Stimulated activated CD4-positive, alpha-beta T cell treated with anti-CD3 and anti-CD28 coated beads, Interleukin-15, amount 100 ng/mL, for 24 hours (primary cell): ENCODE measurements at places on chromosomes 3 and 15.

DNA sequence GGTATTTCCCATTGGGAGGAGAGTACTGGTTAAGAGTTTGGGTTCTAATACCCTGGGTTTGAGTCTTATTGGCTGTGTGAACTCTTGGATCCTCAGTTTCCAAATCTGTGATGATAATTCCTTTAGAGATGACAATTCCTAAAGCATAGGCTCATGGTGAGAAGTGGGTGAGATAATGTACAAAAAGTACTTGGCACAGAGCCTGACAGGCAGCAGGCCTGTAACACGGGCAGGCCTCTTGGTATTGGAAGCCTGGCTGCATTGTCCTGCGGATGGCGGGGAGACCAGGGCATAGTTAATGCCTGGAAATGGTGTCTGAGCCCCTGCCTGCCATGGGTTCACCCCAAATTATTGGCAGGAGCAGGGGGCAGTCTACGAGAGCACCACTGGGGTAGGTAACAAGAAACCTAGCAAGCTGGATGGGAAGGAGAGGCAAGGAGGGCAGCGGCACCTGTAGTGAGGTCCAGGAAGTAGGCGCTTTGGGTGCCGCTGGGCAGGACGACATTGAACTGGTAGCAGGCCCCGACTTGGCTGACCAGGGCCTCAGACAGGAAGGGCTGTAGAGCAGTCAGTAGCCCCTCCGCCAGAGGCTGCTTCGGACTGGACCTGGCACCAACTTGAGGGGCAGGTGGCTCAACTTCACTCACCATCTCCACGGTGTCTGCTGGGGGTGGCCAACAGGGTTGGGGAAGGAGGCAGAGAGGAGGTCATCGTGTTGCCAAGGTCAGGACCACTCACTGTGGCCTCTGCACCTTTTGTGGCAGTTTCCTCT, 7.7 kb downstream of the STOML1 start:
- DNase-seq = no peak

GRCh38 chr3:94822298-94822697, 759.4 kb downstream of the NSUN3 start:
- DNase-seq = no peak

- DNase-seq = no peak
Measured at GRCh38 chr3:10518506-10519150, 13.2 kb upstream of the ATP2B2 start.

- DNase-seq = no peak
Measured at GRCh38 chr3:64730681-64731080, 42.9 kb upstream of the ADAMTS9 start.

DNA sequence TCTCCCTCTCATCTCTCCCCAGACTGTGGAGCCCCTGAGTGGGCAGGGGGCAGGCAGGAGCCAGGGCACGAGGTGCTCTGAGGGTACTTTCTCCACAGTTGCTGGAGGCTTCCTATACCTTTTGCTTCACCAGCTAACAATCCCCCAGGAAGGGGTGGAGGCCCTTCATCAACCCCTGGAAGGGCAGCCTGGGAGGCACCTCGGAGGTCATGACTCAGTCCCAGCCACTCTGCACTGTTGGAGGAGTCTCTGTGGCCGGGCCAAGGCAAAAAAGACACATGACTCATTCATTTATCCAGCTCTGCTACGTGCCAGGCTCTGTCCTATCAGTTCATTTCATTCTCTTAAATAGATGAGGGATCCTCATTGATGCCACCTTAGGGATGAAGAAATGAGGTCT, 15.6 kb upstream of the KY start:
- no peak for DNase-seq

- no peak for DNase-seq
Measured at GRCh38 chr3:144259267-144259666, 287.6 kb downstream of the DIPK2A start.

- DNase-seq = no peak
Measured at GRCh38 chr3:121520510-121520909, 25.3 kb downstream of the POLQ start.

DNA sequence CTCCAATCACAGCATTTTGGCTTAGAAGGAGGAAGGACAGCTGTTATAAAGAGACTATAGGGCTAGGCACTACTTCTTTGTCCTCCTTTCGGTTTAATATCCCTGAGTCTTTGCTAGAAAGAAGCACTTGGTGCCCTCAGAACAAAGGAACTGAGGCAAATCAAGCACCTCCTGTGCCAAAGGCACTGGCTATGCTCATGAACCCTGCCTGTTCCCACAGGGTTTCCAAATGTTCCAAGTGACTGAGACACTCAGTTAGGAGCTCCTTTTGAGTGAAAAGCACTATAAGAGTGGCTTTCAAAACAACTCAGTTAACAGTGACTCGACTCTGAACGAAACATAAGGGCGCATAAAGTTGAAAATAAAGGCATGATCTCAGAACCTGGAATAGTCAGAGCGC, 25.0 kb downstream of the TBC1D2B start:
- DNase-seq = no peak
